ENCODE measurements at places on chromosomes 5 and 9. TPM values are rescaled to one million over a fixed set of nuclear protein-coding genes. Genes with fewer than 3 reads are reported as not detected.

Gene SGCD
- total RNA-seq = 0.04 TPM

DNA sequence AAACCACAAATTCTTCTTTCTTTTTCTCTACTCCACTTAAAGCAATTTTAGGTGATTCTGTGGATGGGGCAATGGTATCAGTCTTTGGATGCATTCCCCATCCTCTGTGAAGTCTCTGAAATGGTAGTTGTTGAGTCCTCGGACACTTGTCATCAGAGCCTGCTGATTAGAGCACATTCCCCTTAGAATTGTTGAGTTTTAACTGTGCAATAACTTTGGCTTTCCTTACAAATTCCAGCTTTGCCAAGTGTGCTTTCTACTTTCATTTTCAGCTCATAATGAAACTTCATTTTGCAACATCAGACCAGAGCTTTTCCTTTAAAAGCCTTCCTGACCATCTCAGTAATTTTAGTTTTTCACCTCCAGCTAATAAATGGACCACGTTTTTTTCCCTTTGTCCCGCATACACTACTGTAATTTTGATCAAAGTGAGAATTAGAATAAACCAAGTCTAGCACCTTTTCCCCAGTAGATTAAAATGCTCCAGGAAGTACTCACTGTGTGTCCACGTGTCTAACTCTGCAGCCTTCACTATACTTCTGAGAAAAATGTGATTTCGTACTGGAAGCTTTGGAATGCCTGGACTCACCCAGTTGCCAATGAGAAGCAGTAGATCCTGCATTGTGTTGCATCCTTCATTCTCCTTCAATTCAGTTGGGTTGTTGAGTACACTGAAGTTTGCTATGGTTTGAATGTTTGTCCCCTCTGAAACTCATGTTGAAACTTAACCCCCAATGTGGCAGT lies 135.6 kb downstream of the NTRK2 start:
- no peaks in the 10 kb centered on the region for H3K27me3 ChIP-seq
- H3K4me1 ChIP-seq = no peaks in the 10 kb centered on the region
- H3K4me3 ChIP-seq = no peak overlapping the region
- no peaks in the 10 kb centered on the region for H3K36me3 ChIP-seq
- no peak for DNase-seq
- H3K27ac ChIP-seq = no peak overlapping the region

DNA sequence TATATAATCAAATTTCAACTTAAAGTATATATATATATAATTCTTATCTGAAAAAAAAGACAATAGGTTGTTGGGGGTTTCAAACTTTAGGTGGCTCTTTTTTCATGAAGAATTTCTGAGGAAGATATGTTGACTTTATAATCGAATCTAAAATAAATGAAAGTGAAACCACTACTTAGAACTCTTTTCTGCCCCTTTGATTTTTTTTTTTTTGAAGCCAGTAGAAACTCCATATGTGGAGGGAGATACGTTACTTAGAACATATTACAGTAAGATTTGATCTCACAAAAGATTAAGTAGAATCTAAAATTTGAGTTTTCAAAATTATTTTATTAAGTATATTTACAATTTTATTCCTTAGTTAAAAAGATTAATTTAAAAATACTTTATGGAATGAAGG lies 96.9 kb downstream of the ATG10 start:
- H3K4me3 ChIP-seq = no peak overlapping the region
- no peaks in the 10 kb centered on the region for H3K4me1 ChIP-seq
- no peak for DNase-seq
- H3K27me3 ChIP-seq = no peaks in the 10 kb centered on the region
- no peak overlapping the region for H3K27ac ChIP-seq

DNA sequence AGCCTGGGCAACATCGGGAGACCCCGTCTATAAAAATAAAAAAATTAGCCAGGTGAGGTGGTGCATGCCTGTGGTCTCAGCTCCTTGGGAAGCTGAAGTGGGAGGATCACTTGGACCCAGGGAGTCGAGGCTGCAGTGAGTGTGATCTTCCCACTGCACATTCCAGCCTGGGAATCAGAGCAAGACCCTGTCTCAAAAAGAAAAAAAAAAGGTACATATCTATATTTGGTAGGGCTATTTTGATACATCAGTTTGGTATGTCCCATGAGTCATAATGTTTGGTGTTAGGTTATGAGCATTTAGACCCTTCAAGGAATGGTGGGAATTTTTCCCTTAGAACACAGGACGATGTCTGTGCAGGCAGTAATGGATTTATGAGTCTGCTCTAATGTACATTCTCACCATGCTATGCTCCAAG lies 55.3 kb upstream of the POU4F3 start:
- H3K4me3 ChIP-seq = no peak overlapping the region
- no peak overlapping the region for H3K27ac ChIP-seq
- peaks cover 76% of the 10 kb centered on the region for H3K36me3 ChIP-seq
- no peaks in the 10 kb centered on the region for H3K4me1 ChIP-seq

Gene TRPM6
- total RNA-seq = 1.7 TPM
